ENCODE measurements at places on chromosomes 12 and 14. TPM values are rescaled to one million over a fixed set of nuclear protein-coding genes. Genes with fewer than 3 reads are reported as not detected.

- no peak for DNase-seq
Measured at GRCh38 chr12:87768501-87769287, 260.5 kb downstream of the C12orf50 start.

GRCh38 chr12:130141105-130141504 is 21.2 kb upstream of the FZD10 start:
- no peak for DNase-seq

AICDA gene
- not detected for total RNA-seq

ALDH1L2 gene
- total RNA-seq = 2.5 TPM

- DNase-seq = no peak
Measured at GRCh38 chr12:98256830-98257229, 258.6 kb upstream of the TMPO start.

GRCh38 chr12:89333564-89334252 is 18.6 kb downstream of the DUSP6 start:
- DNase-seq = no peak

DNA sequence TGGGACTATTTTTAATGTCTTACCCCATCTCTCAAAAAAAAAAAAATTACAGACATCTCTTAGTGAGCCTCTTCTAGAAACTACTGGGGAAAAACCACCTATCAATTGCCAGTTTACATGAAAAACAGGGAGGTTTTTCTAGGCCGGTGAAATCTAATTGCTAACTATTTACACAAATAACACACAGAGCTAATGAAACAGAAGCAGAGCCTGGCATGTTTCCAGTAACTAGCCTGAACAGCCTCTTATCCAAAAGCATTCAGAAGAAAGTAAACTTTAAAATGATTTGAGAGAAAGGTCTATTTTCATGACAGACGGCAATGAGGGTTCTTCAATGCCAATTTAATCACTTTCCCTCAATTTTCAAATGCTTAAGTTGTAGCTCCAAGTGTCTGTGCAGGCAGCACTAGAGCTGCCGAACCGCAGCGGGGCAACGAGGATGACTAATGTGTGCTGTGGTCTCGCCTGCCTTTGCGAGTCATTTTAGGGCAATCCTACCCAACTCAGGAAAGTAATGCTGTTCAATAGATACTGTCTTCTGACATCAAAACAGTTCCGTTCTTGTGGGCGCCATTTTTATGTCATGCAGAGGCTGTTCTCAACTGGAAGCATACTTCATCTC is 84.6 kb downstream of the SETD3 start:
- no peak for DNase-seq

GRCh38 chr12:118025168-118025567 is 8.7 kb downstream of the RFC5 start:
- no peak for DNase-seq

All from pulmonary artery endothelial cell (primary cell).